ENCODE measurements at places on chromosomes 16 and 17. TPM values are rescaled to one million over a fixed set of nuclear protein-coding genes. Genes with fewer than 3 reads are reported as not detected.
A peak's percentile ranks its signal among the peaks of the same experiment; 100 is the strongest.

DNA sequence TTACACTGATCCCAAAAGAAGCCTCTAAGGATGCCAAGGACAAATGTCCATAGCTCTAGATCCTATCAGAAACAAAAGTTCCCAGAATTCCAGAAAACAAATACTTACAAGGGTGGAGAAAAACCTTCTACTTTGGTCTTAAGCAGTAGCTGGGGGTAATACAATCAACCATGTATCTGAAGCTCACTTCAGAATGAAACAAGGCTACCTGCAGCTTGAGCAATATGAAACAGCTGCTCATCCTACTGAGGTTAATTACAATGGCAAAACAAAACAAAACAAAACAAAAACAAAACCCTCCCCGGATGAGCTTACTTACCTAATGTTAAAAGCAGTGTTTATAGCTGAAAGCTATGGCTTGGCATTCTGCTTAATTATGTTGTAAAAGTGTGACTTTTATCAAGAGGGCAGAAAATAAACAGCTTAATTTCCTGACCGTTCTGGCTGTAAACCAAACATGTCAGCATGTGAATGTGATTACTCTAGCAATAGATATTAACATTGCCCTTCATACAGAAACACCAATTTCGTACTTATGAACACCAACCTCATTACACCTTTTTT lies 10.5 kb downstream of the PDZD9 start:
- H3K4me3 ChIP-seq: no peak overlapping the region
- H3K36me3 ChIP-seq: peaks cover 10% of the 10 kb centered on the region
- no peak for DNase-seq
- no peaks in the 10 kb centered on the region for H3K27me3 ChIP-seq
- H3K4me1 ChIP-seq: peaks cover 5% of the 10 kb centered on the region
- no peak overlapping the region for H3K27ac ChIP-seq

DNA sequence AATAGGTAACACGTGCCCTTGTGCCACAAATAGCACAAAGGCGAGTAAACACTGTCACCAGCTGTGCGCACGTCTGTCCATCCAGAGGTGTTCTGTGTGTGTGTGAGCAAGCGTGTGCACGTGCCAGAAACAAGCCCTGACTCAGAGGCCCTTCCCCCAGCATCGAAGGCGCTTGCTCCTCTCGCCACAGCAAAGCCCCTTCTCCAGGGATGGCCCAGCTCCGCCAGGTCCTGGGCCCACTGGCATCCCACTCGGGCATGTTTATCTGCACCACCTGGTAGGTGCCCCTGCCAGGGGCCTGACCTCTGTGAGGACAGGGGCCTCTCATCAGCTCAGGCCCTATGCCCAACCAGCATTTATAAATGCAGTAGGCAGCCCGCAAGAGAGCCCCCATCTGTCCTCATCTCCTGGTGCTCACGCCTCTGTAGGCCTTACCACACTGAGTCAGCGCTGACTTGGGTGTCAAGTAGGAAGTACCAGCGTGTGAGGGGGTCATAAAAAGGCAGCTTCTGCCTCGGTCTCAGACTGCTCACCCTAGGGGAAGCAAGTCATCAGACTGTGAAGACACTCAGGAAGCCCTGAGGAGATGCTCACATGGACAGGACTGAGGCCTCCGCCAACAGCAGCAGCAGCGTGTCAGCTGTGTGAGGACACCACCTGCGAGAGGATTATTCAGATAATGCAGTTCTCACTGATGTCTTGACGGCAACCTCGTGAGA lies 10.8 kb downstream of the TMEM235 start:
- peaks cover 3% of the 10 kb centered on the region for H3K4me1 ChIP-seq
- no peaks in the 10 kb centered on the region for H3K36me3 ChIP-seq
- DNase-seq: no peak
- H3K27ac ChIP-seq: no peak overlapping the region
- no peaks in the 10 kb centered on the region for H3K27me3 ChIP-seq

DNA sequence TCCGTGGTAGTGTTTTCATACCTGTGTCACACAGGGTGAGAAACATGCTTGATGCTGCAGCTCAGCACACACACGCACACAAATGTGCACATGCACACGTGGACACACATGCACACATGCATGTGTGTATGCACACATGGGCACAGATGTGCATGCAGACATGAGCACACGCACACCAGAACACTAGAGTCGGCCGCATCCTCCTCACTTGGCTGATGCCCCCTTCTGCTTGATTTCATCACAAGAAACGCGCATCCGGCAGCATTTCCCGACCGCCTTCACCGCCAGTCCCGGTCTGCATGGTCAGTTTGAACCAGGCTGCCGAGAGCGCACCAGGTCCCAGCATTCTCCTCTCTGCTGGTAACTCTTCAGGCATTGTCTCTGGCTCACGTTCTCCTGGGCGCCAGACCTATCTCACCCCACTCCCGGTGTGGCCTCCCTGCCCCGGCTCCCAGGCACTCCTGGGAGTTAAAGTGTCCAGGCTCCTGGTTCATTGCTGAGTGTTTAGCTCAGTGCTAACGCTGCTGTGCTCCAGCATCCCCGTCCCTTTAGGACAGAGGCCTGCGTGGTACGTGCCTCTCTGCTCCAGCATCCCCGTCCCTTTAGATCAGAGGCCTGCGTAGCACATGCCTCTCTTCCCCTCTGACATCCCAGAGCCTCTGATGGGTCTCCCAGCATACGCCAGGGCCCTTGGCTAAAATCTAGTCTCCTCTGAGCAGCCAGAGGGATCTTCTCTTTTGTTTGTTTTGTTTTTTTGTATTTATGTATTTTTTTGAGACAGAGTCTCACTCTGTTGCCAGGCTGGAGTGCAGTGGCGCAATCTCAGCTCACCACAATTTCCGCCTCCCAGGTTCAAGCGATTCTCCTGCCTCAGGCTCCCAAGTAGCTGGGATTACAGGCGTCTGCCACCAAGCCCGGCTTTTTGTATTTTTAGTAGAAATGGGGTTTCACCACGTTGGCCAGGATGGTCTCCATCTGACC lies 16.0 kb downstream of the BAIAP2 start:
- H3K27me3 ChIP-seq: no peaks in the 10 kb centered on the region
- no peaks in the 10 kb centered on the region for H3K36me3 ChIP-seq

DNA sequence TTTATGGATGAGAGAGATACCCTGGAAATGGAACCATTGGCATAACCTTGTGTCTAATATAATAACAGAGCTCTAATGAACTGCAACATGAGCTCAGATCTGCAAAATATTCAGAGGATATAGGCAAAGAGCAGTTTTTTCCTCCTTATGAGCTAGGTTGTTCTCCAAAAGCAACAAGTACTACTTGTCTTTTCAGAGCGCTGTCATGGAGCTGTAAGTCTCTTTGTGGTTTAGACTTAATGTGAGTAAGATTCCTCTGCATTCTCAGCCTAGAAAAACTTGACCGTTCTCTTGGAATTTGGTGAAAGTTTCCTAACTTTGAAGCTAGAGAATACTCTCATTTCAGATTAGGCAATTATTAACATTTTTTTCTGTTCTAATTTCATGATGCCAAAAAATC lies 85.2 kb downstream of the FTO start:
- peaks cover 32% of the 10 kb centered on the region for H3K4me1 ChIP-seq
- DNase-seq: no peak
- H3K27ac ChIP-seq: peak overlapping the region; percentile 61
- no peak overlapping the region for H3K4me3 ChIP-seq

- DNase-seq: no peak
- H3K27me3 ChIP-seq: no peaks in the 10 kb centered on the region
- no peaks in the 10 kb centered on the region for H3K36me3 ChIP-seq
- no peak overlapping the region for H3K4me3 ChIP-seq
- H3K4me1 ChIP-seq: peaks cover 83% of the 10 kb centered on the region
These were observed 28.4 kb downstream of the CDH13 start for GRCh38 chr16:82655072-82655714.

DNA sequence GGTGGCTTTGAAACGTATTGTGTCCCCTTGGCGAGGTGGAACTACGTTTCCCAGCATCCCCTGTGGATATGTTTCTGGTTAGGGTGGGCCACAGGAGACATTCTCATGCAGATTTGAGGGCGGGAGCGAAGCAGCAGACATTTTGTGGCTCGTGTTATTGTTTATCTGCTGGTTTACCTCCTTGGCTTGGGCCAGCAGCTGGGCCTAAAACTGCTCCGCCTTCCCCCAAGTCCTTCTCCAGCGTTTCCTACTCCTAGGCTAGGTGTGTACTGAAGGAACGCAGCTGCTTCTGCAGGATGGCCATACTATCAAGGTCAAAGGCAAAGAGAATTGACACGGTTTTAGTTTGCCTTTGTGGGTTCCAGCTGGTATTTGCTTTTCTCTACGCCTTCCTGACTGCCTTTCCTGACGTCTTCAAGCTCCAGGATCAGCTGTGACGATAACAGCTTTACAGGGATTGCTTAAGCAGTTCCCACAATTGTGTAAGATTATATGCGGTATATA lies 17.2 kb upstream of the WSB1 start:
- no peak for DNase-seq
- H3K27ac ChIP-seq: no peak overlapping the region
- H3K4me1 ChIP-seq: no peaks in the 10 kb centered on the region
- peaks cover 21% of the 10 kb centered on the region for H3K27me3 ChIP-seq
- no peak overlapping the region for H3K4me3 ChIP-seq
- H3K36me3 ChIP-seq: no peaks in the 10 kb centered on the region

- H3K27ac ChIP-seq: peak overlapping the region; percentile 74
- no peak overlapping the region for H3K4me3 ChIP-seq
- no peak for DNase-seq
- H3K27me3 ChIP-seq: no peaks in the 10 kb centered on the region
- peaks cover 77% of the 10 kb centered on the region for H3K4me1 ChIP-seq
These were observed 54.5 kb downstream of the TENT4B start for GRCh38 chr16:50207652-50208051.

DNA sequence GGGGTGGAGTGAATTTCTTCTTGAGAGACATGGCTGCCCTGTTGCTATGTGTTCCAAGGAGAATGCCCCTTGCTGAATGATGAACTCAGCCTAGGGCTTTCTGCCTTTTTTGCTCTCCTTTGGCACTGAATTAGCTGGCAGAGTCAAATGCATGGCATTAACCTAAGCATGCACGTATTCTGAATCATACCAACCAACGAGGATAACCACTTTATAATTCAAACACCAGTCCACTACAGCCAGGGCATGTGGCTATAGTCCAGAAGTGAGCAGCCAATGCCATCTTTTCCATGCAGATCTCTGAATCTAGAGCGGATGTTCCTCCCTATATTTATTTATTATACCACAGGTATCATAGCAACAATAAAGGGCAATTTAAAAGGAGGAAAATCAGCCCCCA lies 15.7 kb downstream of the TMIGD1 start:
- H3K27ac ChIP-seq: no peak overlapping the region
- H3K4me1 ChIP-seq: no peaks in the 10 kb centered on the region
- peak; percentile 21 for DNase-seq
- H3K27me3 ChIP-seq: peaks cover 37% of the 10 kb centered on the region
- H3K4me3 ChIP-seq: no peak overlapping the region
- no peaks in the 10 kb centered on the region for H3K36me3 ChIP-seq

DNA sequence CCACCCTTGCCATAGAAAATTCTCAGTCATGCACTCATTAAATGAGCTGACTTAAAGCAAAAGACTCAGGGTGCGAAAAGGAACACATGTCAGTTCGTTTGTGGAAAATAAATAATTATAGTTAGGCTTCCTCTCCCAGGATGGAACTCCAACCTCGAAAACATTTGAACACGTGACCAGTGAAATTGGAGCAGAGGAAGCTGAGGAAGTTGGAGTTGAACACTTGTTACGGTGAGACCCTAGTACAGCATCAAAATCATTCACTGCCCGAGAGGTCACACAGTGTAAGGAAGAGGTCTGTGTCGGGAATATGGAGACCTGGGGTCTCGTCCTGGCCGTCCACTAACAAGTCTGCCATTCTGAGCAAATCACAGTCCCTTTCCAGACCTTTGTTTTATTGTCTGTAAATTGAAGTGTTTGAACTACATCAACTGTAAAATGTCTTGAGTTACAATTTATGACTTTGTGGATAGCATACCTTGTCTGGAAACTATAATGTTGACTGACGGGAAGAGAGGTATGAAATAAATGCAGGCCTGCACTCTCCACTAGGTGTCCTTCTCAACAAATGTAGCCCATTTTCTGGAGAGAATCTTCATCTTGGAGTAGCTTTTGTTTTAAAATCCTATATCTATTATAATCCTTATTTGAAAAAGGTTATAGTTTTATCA lies 7.7 kb downstream of the PSMD7 start:
- H3K4me3 ChIP-seq: no peak overlapping the region
- no peak overlapping the region for H3K27ac ChIP-seq
- H3K27me3 ChIP-seq: no peaks in the 10 kb centered on the region
- no peak for DNase-seq
- peaks cover 57% of the 10 kb centered on the region for H3K36me3 ChIP-seq

DNA sequence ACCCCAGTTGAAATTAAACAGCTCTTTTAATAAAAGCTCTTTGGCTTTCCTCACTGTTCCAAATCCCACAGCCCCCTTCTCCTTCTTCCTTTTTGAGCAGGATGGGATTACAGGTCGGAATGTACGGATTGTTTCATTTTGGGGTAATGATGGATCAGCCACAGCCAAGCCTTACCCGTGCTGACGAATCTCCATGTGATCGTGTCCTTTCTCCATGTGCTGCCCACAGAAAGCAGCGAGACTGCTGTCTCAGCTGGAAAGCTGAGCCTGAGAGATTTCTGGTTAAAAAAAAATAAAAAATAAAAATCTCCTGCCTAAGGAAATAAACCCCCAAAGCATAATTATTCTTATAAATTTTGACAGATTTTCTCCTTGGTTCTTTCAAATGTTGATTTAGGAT lies 276.6 kb downstream of the CPPED1 start:
- peaks cover 4% of the 10 kb centered on the region for H3K36me3 ChIP-seq
- no peak overlapping the region for H3K4me3 ChIP-seq
- no peak overlapping the region for H3K27ac ChIP-seq
- no peaks in the 10 kb centered on the region for H3K4me1 ChIP-seq
- no peaks in the 10 kb centered on the region for H3K27me3 ChIP-seq
- no peak for DNase-seq

DNA sequence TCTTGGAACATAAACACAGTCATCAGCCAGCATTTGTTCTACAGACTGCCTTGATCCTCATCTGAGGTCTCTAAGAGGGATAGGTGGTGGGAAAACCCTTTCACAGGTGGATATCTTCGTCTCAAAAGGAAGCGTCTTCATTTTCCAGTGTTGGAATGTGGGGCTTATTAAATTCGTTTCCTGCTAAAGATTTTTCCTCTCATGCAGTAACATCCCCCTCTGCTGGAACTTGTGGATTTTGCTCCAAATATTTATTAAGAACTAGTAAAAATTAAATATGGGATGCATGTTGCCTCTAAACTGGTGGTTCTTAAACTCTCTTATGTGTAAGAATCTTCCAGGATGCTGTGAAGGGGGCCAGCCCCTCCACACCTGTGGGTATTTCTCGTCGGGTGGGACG lies 20.1 kb upstream of the MLYCD start:
- no peaks in the 10 kb centered on the region for H3K36me3 ChIP-seq
- DNase-seq: no peak
- H3K27ac ChIP-seq: no peak overlapping the region
- no peak overlapping the region for H3K4me3 ChIP-seq
- H3K4me1 ChIP-seq: no peaks in the 10 kb centered on the region
- peaks cover 51% of the 10 kb centered on the region for H3K27me3 ChIP-seq

CA10 gene
- total RNA-seq: not detected

PYCARD gene
- total RNA-seq: 5.5 TPM

TOM1L1 gene
- total RNA-seq: 33.9 TPM

MYH2 gene
- not detected for total RNA-seq

NUTF2 gene
- total RNA-seq: 121 TPM

Measured in osteocyte (in vitro differentiated cells).